H7 (cell line): ENCODE measurements at places on chromosomes 7 and 10.

GRCh38 chr10:71622154-71622526, 97.4 kb downstream of the C10orf105 start:
- peak; percentile 64 for DNase-seq

GRCh38 chr10:34341473-34341872, 473.6 kb downstream of the PARD3 start:
- DNase-seq: no peak

DNA sequence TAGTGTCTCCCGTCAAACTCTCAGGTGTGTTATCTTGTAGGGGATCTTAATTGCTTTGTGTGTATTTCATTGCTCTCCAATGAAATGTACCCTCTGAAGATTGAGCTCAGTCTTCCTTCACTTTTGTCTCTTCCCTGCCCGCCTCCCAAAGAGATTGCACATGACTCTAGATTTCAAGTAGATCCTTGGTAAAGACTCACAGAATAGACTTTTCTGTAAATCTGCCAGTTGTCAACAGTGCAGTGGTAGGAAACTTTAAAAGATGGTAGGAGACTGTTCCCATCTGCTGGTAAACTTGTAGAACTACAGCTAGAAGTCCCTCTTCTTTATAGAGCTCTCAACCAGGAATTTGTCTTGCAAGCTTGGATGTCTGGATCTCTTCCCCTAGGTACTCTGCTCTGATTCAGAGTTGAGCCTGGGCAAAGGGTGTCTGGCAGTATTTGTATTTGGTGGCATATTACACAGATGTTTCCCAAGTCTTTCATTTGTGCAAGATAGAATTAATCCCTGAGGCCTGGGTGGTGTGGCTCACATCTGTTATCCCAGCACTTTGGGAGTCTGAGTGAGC, 9.6 kb downstream of the CCL26 start:
- peak; percentile 82 for DNase-seq

GRCh38 chr10:112985690-112986543, 35.9 kb downstream of the TCF7L2 start:
- DNase-seq: no peak
